Tibial nerve (tissue), 4 donors: ENCODE measurements at places on chromosomes 11 and 22.
A peak's percentile ranks its signal among the peaks of the same experiment; 100 is the strongest.

GRCh38 chr11:122863704-122864326 lies 18.7 kb upstream of the JHY start:
- DNase-seq = peak; percentile 28

- no peak for DNase-seq
Observed at GRCh38 chr11:134579724-134580609, 167.9 kb upstream of the B3GAT1 start.

GRCh38 chr22:42811459-42811858 lies 45.6 kb downstream of the ARFGAP3 start:
- no peak for DNase-seq

GRCh38 chr22:30208631-30209603 lies 37.6 kb downstream of the LIF start:
- peak; percentile 52 for DNase-seq

DNA sequence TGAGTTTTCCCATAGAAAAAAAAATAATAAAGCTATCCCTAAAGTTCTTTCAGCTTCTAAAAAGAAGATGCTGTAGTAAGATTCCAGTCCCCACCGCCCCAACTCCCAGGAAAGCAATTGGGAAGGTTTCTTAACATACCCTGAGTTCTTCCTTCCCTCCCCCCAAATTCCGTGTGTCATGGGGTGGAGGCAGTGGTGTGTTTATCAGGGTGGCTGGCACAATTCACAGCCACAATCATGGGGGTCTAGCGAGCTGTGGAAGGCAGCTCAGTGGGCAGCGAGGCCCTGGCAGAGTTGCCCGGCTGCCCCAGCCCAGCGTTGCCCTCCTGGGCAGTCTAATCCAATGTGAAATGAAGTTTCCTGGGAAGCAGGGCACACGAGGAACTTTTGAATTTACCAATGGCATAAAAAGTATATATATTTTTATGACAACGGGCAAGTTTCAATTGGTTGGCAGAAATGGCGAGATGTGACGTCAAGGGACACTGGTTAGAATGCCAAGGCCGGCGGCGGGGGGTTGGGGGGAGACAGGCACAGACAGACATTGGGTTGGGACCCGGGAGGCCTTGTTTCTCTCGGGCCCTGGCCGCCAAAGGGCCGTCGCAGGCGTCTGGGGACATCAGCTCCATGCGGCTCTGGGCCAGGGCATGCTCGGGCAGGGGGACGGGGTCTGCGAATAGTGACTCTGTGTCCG lies 80.7 kb upstream of the PPARA start:
- DNase-seq = peak; percentile 81

DNA sequence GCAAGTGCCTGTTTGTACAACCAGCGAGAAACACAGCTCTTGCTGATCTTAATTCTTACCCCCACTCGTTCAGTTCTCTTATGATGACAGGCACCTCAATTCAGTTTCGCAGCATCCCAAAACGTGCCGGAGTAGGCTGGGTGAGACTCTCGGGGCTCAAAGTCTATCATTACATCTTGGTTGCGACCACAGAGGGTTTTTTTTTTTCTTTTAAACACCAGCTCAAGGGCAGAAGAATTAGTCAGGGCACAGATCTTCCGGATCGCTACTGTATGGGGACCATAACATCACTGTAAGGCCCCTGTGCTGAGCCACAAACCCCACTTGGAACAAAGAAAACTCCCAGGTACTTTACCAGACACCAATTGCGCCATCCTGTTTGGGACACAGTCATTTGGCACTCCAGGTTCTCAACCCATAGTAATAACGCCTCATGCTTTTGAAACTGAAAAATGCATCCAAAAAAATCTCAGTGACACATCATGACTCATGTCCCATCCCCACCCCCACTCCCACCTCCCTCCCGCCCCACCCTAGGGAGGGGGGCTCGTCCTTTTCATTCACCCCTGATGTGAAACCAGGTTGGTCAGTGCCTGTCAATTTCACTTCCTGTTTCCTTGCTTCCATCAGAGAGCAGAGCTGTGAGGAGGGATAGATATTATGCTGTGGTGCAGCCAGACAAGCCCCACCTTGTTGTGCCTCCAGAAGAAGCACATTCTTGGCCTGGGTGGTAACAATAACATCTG lies 41.0 kb upstream of the CD5 start:
- no peak for DNase-seq

- peak; percentile 53 for DNase-seq
Observed at GRCh38 chr22:43152357-43153071, 1.2 kb downstream of the TSPO start.

GRCh38 chr22:39414377-39414776 lies 14.8 kb downstream of the TAB1 start:
- no peak for DNase-seq

- no peak for DNase-seq
Observed at GRCh38 chr22:41540006-41540315, 4.3 kb downstream of the POLR3H start.

DNA sequence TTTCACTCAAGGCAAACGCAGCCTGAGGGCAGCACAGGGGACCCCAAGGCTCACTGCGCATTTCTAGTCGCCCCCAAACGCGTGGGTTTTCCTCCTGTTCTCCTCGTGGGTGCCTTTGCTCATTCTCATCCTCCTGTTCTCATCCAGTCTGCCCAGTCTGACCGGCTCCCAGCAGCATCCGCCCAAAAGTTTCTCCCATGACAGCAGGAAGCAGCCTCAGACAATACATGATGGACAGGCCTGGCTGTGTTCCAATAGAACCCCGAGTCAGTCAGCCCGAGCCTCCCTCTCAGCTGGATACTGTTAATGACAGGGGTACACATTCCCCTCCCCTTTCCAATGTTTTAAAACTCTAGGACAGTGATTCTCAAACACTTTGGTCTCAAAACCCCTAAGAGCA lies 22.5 kb upstream of the KRTAP5-7 start:
- no peak for DNase-seq

GRCh38 chr22:36757668-36758211 lies 18.2 kb downstream of the IFT27 start:
- peak; percentile 78 for DNase-seq

DNA sequence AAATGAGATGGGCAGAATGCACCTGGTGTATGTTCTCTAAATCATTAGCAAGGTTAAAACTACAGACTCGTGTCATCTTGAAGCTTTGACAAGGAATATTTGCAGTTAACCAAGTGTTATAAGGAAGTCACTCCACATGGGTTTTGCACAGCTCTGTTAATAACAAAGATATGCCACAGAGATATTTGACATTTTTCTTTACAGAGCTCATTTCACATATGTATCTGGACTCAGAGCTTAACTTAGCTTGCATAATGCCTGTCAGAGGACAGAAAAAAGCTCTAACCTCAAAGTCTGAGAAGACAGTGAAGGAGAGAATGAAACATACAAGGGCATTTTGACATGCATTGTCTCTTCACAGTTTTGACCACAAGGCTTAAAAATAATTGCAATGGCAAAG lies 105.5 kb downstream of the C11orf87 start:
- DNase-seq = no peak
